Adrenal gland (tissue), 19 donors: ENCODE measurements at places on chromosomes 7 and 10. TPM values are rescaled to one million over a fixed set of nuclear protein-coding genes. Genes with fewer than 3 reads are reported as not detected.
A peak's percentile ranks its signal among the peaks of the same experiment; 100 is the strongest.

GRCh38 chr10:93992400-93993030 lies 1.2 kb upstream of the PLCE1 start:
- peaks cover 6% of the 10 kb centered on the region for H3K4me1 ChIP-seq
- no peak overlapping the region for H3K4me3 ChIP-seq
- no peaks in the 10 kb centered on the region for H3K36me3 ChIP-seq

- no peak for DNase-seq
- peaks cover 2% of the 10 kb centered on the region for H3K4me1 ChIP-seq
- H3K36me3 ChIP-seq = no peaks in the 10 kb centered on the region
Observed at GRCh38 chr7:20249920-20250319, 32.7 kb upstream of the MACC1 start.

GRCh38 chr7:33854178-33854577 lies 51.2 kb upstream of the BMPER start:
- H3K4me3 ChIP-seq = no peak overlapping the region
- no peaks in the 10 kb centered on the region for H3K36me3 ChIP-seq
- no peaks in the 10 kb centered on the region for H3K27me3 ChIP-seq
- no peaks in the 10 kb centered on the region for H3K4me1 ChIP-seq

GRCh38 chr7:115635376-115635775 lies 395.2 kb downstream of the TFEC start:
- no peak overlapping the region for H3K4me3 ChIP-seq
- no peaks in the 10 kb centered on the region for H3K27me3 ChIP-seq
- no peak overlapping the region for H3K27ac ChIP-seq
- H3K36me3 ChIP-seq = no peaks in the 10 kb centered on the region
- DNase-seq = no peak

ECHS1 gene
- total RNA-seq = 207 TPM

UCMA gene
- not detected for total RNA-seq

SPDYE2B gene
- not detected for total RNA-seq

ASB15 gene
- not detected for total RNA-seq

- H3K36me3 ChIP-seq = no peaks in the 10 kb centered on the region
- DNase-seq = no peak
- H3K27ac ChIP-seq = no peak overlapping the region
Observed at GRCh38 chr7:66247380-66248078, 42.4 kb downstream of the TPST1 start.

DNA sequence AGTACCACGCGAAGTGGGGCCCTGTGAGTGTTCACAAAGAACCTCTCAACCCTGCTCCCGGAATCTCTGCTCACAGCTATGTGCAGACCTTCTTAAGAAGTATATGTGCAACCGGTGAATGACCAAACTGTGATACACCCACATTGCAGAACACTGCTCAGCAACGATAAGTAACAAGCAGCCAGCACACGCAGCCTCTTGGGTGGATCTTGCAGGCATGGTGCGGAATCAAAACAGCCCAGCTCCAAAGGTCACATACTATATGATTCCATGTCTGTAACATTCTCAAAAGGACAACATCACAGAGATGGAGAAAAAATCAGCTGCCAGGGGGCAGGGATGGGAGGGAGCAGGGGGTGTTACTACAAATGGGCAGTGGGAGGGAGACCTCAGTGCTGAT lies 101.6 kb downstream of the DLG5 start:
- no peak overlapping the region for H3K4me3 ChIP-seq
- H3K27me3 ChIP-seq = no peaks in the 10 kb centered on the region
- no peak overlapping the region for H3K27ac ChIP-seq

HOXA13 gene
- total RNA-seq = 0.51 TPM

DNA sequence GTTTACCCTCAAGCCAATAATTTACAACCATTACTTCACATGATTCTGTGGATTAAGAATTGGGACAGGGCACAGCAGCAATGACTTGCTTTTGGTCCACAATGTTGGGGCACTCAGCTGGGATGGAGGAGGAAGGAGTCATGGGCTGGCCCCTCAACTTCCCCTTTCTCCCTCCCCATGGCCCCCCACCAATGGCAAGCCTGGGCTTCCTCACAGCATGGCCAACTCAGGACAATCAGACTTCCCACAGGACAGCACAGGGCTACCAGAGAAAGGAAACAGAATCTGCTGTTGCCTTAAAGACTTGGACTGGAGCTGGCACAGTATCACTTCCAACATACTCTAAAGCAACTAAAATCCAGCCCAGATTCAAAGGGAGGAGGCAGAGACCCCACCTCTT lies 160.7 kb downstream of the PTPN20 start:
- no peak overlapping the region for H3K4me3 ChIP-seq
- H3K36me3 ChIP-seq = no peaks in the 10 kb centered on the region
- no peak for DNase-seq
- no peaks in the 10 kb centered on the region for H3K27me3 ChIP-seq

PDLIM1 gene
- 44.6 TPM for total RNA-seq

GRCh38 chr7:80722616-80723195 lies 84.3 kb downstream of the CD36 start:
- H3K4me1 ChIP-seq = peaks cover 9% of the 10 kb centered on the region
- no peak overlapping the region for H3K27ac ChIP-seq
- no peak overlapping the region for H3K4me3 ChIP-seq
- no peaks in the 10 kb centered on the region for H3K36me3 ChIP-seq

- DNase-seq = peak; percentile 78
- no peaks in the 10 kb centered on the region for H3K36me3 ChIP-seq
- H3K27me3 ChIP-seq = no peaks in the 10 kb centered on the region
- peaks cover 28% of the 10 kb centered on the region for H3K4me1 ChIP-seq
- H3K27ac ChIP-seq = peak overlapping the region; percentile 92
Observed at GRCh38 chr10:110498087-110498981, 627 bp downstream of the DUSP5 start.

RBM20 gene
- total RNA-seq = 0.55 TPM

DNA sequence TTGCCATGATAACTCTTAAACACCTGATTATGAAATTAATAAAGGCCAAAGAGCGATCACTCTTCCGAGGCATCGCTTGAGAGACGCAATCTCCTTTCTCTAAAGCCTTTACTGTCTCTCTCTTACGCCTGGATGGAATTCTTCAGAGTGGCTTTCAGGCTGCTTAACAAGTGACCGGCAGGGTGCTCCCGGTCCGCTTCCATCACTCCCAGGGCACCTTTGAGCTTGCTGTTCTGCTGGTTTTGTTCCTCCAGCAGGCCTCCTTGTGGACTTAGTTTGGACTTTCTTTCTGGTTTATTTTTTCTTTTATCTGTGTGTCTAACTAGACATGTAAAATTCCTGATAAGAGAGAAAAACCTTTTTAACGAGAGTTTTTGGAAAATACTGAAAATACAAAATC lies 60.9 kb downstream of the MRPL32 start:
- H3K36me3 ChIP-seq = no peaks in the 10 kb centered on the region
- H3K27me3 ChIP-seq = no peaks in the 10 kb centered on the region
- H3K4me1 ChIP-seq = no peaks in the 10 kb centered on the region
- no peak overlapping the region for H3K4me3 ChIP-seq
- H3K27ac ChIP-seq = no peak overlapping the region
- no peak for DNase-seq

DNA sequence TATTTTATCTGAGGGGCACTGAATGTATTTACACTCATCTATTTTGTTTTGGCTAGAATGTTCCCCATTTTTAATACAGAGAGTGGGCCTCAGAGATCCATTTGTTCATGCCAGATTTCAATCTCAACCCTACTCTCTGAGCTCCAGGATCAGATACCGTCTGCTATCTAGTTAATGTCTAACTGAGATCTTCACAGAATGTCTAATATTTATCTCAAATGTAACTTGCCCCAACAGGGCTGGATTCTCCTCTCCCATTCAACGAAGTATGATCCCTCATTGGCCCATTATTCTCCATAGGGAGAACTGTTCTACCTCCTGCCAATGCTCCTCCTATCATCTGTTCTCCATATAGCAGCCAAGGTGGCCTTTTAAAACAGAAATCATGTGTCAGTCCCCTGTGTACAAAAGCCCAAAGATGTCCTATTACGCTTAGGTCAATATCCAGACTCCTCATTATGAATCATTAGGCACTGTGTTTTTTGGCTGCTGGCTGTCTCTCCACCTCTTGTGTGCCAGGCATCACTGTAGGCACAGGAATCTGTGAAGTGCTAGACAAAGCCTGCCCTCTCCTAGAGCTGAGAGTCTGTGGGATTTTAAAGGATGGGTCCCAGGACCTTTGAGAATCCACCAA lies 169.3 kb upstream of the AGK start:
- H3K4me3 ChIP-seq = no peak overlapping the region
- no peaks in the 10 kb centered on the region for H3K36me3 ChIP-seq
- no peaks in the 10 kb centered on the region for H3K4me1 ChIP-seq
- no peaks in the 10 kb centered on the region for H3K27me3 ChIP-seq

NPS gene
- total RNA-seq = not detected

- no peaks in the 10 kb centered on the region for H3K4me1 ChIP-seq
- H3K27ac ChIP-seq = no peak overlapping the region
- no peak overlapping the region for H3K4me3 ChIP-seq
Observed at GRCh38 chr7:117941138-117941810, 68.0 kb upstream of the CTTNBP2 start.

- no peak for DNase-seq
- H3K27me3 ChIP-seq = no peaks in the 10 kb centered on the region
- no peaks in the 10 kb centered on the region for H3K36me3 ChIP-seq
- H3K4me3 ChIP-seq = no peak overlapping the region
- H3K4me1 ChIP-seq = no peaks in the 10 kb centered on the region
Observed at GRCh38 chr7:78924581-78924980, 528.9 kb downstream of the MAGI2 start.

GRCh38 chr10:133275684-133276092 lies 980 bp downstream of the ADAM8 start:
- H3K36me3 ChIP-seq = peaks cover 12% of the 10 kb centered on the region
- no peaks in the 10 kb centered on the region for H3K27me3 ChIP-seq
- DNase-seq = no peak
- no peaks in the 10 kb centered on the region for H3K4me1 ChIP-seq

CAMK2B gene
- not detected for total RNA-seq

DNA sequence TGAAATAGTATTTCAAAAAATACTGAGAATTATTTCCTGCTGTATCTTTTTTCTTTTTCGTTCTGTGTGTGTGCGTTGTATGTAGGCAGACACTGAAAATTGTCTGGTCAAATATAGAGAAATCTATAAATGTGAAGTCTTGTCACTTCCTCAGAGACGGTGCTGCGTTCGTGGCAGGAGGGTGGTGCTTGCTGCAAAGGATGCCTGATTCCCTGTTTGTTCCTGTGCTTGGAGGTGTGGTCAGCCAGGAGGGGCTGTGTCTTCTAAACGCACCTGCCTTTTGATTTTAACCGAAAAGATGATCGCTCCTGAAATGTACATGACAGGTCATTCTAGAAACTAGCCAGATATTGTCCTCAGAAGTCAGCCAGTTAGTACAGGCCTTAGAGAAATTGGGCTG lies 32.5 kb upstream of the PRKAR1B start:
- H3K4me3 ChIP-seq = no peak overlapping the region
- H3K27me3 ChIP-seq = no peaks in the 10 kb centered on the region
- no peak overlapping the region for H3K27ac ChIP-seq
- H3K36me3 ChIP-seq = peaks cover 73% of the 10 kb centered on the region
- no peaks in the 10 kb centered on the region for H3K4me1 ChIP-seq

NUTM2D gene
- total RNA-seq = 0.95 TPM

ASIC3 gene
- 0.50 TPM for total RNA-seq

DNA sequence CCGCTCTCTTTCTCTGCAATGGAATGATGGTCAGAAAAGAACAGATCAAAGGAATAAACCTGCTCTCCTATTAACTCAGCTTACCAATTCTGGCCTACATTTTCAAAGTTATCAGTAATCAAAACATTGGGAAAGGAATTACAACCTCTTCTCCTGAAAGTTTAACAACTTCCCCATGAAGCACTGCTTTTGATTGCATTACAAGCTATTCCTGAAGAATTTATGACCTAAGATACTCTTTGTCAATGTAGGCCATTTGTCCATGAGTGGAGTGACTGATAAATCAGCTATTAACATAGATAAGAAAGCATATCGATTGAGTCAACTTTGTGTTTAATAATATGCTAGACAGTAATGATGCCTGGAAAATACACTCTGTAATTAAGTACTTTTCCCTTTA lies 271.7 kb upstream of the C7orf33 start:
- H3K36me3 ChIP-seq = no peaks in the 10 kb centered on the region
- H3K27ac ChIP-seq = no peak overlapping the region
